Thyroid gland (tissue), 4 donors: ENCODE measurements at places on chromosomes 3 and 15. TPM values are rescaled to one million over a fixed set of nuclear protein-coding genes. Genes with fewer than 3 reads are reported as not detected.

- no peaks in the 10 kb centered on the region for H3K36me3 ChIP-seq
- peak; percentile 39 for DNase-seq
- no peak overlapping the region for H3K27ac ChIP-seq
- no peaks in the 10 kb centered on the region for H3K4me1 ChIP-seq
Measured at GRCh38 chr3:14771593-14772497, 46.9 kb upstream of the FGD5 start.

DNA sequence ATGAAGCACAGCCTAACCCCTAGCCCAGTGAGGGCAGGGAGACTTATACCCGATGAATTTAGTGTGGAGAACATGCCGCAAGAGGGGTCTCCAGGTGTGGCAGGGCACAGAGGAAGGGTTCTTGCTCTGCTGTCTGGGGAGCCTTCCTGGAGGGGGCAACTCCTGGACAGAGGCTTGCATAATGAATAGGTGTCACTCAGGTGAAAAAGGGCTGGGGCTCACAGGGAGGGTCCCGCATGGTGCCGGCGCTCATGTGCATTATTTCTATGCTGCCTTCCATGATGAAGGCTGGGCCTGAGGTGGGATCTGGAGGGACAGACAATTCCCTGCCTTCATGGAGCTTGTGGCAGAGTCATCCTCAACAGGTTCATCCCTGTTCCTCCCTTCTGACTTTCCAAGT, 51.5 kb downstream of the ITGA11 start:
- no peaks in the 10 kb centered on the region for H3K36me3 ChIP-seq
- no peaks in the 10 kb centered on the region for H3K27me3 ChIP-seq
- DNase-seq, result no peak
- no peak overlapping the region for H3K27ac ChIP-seq

GRCh38 chr3:23444386-23444785, 241.3 kb downstream of the UBE2E2 start:
- H3K27me3 ChIP-seq, result no peaks in the 10 kb centered on the region
- no peak for DNase-seq
- no peak overlapping the region for H3K27ac ChIP-seq
- H3K4me3 ChIP-seq, result no peak overlapping the region
- H3K36me3 ChIP-seq, result no peaks in the 10 kb centered on the region

EFHB gene
- total RNA-seq, result 2.6 TPM
